ENCODE measurements at places on chromosomes 11 and 22.

DNA sequence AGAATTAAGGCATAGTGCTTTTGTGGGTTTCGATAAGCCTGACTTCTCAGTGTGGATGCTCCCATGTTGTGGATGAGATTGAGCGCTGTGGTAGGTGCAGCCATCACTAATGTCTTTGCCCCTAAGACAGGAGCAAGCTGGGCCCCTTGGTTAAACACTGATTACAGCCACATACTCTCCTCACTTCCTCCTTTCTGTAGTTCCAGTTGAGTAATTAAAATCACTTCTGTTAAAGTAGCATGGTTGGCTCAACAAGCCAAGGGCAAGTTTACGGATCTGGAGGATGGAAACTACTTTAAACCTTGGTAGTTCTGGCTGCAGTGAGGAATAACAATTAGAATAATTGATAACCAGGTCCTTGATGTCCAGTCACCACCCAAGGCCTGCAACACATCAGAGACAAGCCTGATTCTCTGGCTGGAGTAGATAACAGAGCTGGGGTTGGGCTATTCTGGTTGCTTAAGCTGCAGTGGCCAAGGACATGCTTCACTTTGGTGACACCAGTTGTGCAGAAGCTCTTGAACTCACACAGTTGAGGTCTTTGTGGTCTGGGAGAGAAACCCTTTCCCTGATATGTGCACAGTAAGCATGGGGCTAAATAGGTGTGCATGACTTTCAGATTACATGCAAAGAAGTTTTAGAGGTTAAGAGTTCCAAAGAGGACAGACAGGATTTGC is 81.3 kb downstream of the KIRREL3 start:
- DNase-seq = no peak

DNA sequence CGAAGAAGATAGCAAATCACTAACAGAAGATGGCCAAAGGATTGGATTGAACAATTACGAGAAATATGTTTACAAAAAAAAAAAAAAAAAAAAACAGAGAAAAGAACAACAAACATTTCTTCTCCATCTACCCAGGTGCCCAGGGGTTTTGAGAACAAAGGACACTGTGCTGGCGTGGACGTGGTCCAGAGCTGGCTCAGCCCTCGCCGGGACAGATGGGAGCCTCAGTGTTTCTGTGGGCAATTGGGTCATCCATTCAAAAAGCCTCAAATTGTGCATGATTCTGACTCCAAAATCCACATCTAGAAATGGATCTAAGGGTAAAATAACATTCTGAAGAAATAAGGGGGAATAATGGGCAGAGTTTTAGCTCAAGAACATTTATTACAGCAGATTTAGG is 63.1 kb downstream of the DHCR7 start:
- DNase-seq = no peak

DNA sequence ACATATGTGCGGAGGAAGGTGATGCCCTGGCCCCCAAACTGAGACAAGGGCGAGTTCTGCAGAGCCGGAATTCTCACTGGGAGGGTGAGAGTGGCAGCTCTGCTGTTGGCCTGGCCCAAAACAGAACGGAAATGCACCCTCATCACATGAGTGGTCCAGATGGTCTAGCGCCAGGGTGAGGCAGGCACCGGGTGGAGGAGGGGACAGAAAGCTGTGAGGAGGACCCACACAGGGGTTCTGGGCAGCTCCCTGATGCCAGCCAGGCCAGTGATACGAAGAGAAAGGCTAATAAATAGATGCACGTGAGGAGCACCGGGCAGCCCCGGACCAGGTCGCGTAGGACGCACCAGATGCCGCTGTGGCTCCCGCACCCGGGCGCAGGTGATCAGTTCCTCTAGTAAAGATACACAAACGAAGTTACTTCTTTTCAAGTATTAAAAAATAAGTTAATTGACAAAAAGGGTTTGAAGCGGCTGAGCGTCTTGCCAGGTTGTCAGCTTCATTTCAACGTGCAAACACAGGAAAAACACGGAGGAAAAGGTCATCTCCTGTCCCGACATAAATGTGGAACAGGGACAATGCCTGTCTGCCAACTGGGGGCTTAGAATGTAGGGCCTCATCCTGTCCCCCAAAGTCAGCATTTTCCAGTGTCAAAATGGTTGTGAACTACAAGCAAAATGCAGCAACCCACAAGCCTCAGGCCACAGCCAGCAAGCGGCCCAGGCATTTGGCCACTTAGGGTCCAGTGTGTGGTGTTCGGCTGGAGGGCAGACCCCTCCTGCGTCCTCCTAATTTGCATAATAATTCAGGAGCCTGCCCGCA is 15.3 kb upstream of the BID start:
- no peak for DNase-seq

GRCh38 chr22:36367066-36367465 is 20.7 kb downstream of the MYH9 start:
- DNase-seq = no peak
